ENCODE measurements at places on chromosomes 12 and 14.

GRCh38 chr14:102696856-102697495 lies 80.3 kb upstream of the TRAF3 start:
- DNase-seq, result no peak

DNA sequence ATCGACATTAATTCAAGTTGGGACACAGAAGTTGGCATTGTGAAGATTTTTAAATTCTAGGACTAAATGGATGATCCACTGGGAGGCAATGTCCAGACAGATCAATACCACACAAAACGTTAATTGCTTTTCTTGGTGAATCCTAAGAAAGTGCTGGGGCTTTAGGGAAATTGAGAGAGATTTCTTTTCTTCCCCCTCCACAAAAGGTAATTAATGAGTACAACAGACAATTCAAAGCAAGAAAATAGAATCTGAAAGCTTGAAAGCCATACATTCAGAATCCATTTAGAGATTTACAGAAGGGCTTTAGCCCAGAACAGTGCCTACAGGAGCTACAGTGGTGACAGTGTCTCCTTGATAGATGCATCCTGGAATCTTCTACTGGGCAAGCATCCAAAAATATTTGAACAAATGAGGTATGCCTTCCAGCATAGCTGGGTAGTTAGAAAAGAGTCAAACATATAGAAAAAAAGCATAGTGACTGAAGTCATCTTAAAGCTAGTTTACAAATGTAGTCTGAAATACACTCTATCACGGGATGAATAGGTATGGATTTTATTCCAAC lies 718.1 kb downstream of the DIO2 start:
- no peak for DNase-seq

GRCh38 chr12:95342008-95342407 lies 124.4 kb downstream of the VEZT start:
- no peak for DNase-seq

DNA sequence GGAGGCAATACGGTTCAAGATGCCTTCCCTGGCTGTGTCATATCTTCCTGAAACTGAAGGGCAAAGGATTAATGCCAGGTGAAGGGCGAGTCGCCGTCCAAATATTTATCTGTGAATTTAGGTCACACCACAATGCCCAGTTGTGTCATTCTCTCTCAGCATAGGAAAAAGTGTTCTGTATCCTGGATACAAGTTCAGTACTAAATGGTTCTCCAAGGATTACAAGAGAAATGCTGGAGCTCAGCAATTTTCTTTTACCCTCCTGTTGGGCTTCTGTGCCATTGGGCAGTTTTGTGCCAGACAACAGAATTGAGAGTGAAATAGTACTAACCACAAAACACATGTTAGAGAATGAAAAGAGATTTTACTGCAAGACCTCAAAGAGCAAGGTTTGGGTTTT lies 493.9 kb downstream of the EGLN3 start:
- no peak for DNase-seq

DNA sequence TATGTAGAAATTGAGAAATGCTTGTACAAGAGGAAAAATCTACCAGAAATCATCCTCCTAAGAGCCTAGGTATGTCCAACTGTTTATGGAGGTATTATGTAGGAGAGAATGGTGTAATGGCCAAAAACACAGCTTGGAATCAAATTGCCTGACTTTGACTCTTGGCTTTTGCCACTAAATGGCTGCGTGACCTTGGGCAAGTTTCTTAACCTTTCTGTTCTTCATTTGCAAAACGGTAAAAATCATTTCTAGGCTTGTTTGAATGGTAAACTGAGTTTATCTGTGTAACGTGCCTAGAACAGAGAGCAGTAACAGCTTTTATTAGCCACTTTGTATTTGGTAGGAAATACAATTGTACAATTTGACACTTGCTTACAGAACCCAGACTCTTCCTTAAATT lies 4.9 kb upstream of the GRIP1 start:
- no peak for DNase-seq

- DNase-seq, result no peak
Observed at GRCh38 chr12:7864601-7865150, 8.0 kb downstream of the SLC2A14 start.

DNA sequence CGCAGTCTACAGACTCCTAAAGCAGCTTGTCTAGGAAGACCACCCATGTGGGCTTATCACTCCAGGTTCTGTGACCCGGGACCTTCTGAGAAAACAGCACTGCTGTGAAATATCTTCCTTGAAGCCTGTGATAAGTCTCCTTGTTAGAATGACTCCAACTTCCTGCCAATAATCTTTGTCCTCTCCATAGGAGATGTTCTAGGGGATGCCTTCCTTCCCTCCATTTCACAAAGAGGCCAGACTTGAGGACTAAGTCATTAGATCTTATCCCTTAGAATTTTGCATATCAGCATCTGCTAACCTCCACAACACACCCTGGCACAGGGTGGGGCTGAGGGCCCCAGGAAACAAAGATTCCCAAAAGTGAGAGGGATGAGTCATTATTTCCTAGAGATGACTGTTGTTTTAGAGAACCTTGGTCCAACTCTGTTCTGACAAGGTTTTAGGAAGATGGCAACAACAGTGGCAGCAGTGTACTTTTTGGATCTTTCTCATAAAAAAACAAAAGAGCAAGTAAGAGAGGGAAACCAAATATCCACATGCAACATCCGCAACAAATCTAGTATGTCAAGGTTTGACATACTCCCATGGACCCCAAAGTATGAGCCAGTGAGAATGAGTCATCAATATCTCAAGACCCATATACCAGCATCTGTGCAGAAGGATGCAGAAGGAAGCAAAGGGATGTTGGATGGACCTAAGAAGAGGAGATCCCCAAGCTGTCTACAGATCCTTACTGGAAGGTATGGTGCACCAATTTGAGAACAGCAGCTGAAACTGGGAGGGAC lies 6.0 kb downstream of the LTB4R start:
- DNase-seq, result no peak

DNA sequence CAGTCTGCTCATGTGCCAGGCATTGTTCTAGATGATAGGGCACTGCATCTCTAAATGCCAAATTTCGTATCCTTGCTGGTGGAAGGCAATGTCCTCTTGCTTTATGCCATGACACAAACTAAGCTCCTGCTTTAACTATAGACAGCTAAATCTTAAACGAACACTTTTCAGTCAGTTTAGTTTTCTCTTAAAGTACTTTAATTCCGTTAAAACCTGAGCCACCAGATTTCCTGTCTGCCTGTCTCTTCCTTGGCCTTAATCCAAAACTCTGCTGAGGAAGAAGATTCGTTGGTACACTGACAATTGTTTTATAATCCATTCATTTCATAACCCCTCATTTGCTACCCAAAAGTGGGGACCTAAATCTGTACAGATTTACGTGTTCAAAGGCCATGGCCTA lies 194.4 kb upstream of the BCL2L14 start:
- DNase-seq, result no peak

- DNase-seq, result no peak
Observed at GRCh38 chr14:22456421-22456820, 132.6 kb downstream of the DAD1 start.

DNA sequence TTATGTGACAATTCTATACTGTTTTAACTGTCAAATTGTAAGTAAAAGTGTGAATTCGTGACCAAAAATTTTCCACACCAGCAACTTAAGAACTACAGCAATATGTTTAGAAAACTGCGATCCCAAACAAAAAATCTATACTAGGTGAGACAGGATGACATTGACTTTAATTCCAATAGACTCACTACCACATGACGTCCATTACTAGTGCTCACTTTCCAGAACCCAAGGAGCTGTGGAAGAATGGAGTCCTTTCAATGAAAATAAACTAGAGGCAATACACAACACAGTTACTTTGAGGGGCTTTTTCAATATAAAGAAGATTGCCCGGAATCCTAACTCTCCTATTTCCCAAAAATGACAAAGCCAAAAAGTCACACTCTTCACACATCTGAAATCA lies 1.4 kb downstream of the EPS8 start:
- DNase-seq, result no peak

DNA sequence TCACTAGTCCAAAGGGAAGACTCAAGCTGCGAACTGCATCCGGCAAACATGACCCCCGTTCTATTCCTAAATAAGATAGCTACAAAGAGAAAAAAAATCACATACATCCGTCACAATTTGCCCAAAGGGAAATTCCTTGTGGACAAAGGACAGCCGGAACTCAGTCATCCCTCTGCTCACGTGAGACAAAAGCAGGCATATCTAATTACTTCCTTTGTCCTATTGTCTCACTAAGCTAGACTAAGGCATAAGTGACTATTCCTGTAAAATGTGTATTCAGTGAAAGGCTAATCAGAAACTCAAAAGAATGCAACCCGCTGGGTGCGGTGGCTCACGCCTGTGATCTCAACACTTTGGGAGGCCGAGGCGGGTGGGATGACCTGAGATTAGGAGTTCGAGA lies 27.2 kb upstream of the NINJ2 start:
- DNase-seq, result no peak

GRCh38 chr14:28886940-28887339 lies 120.4 kb downstream of the FOXG1 start:
- no peak for DNase-seq

DNA sequence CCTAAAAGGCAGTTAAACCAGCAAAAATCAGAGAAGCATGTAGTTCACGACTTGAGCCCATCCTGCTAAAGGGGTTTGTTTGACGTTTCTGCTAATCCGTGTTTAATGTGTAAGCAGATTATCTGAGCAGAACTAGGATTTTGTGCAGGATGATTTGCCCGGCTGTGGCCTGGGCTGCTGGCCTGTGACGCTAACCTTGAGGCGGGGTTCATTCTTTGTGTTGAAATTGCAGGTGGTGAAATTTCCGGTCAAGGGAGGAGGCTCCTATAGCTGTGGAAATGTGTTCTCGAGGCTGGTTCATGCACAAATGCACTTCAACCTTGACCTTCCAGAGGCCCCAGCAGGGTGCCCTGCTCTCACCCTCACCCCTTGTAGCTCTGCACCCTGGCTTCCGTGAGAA lies 63.7 kb downstream of the SLC24A4 start:
- DNase-seq, result no peak

DNA sequence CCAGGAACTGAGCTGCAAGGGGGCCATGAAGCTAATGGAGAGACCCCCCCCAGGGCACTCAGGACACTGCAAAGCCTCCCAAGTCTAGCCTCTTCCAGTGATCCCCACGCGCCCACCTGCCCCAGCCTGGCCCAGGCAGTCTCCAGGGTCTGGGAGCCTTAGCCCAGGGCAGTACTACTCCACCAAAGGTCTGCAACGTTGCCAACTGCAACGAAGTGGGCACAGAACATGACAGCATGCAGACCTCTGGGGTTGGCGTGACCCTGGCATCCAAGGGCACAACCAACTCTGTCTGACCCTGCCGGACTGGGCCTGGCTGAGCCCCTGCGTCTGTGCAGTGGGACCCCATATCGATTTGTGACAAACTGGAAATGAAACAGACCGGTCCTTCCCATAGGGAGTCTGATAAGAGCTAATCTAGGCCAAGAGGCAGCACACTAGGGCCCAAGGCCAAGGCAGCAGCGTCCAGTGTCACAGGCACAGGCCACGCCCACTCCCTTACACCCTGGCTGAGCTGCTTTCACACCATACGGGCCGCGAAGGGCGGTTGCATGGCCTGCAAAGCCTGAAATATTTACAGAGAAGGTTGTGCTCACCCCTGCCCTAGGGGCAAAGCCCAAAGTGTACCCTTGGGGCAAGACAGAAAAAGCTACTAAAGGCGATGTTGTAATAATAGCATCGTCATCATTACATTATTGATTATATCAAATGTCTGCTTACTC lies 76.7 kb downstream of the NCOR2 start:
- DNase-seq, result no peak

- DNase-seq, result peak; percentile 26
Observed at GRCh38 chr14:101731187-101732080, 30.1 kb upstream of the PPP2R5C start.

GRCh38 chr12:22993609-22994315 lies 368.8 kb downstream of the ETNK1 start:
- DNase-seq, result no peak

- DNase-seq, result peak; percentile 45
Observed at GRCh38 chr12:62191491-62192179, 68.6 kb upstream of the USP15 start.

GRCh38 chr12:24901576-24902461 lies 47.1 kb downstream of the BCAT1 start:
- DNase-seq, result no peak
